CD4-positive, alpha-beta T cell treated with Interleukin-1 beta for 1 hour (primary cell): ENCODE measurements at places on chromosomes 2 and 18.

GRCh38 chr18:78831603-78832002, 148.0 kb upstream of the SALL3 start:
- no peak for DNase-seq

GRCh38 chr2:41910126-41910525, 137.7 kb upstream of the PKDCC start:
- DNase-seq, result no peak

DNA sequence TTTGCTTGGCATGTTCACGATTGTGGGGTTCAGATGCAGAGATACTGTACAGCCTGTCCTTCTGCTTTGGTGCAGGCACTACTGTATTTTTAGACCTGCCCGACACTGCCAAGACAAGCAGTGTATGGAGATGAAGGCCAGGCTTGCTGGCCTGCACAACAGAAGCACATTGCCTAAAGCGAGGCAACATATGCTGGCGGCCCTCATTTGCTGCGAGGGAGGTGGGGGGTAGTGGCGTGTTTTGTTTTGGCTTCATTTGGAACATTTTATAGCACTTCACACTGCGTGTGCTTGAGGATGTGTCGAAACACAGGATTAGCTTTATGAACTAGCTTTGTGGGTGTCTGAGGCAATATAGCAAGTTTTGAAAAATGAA, 27.0 kb downstream of the TMEM182 start:
- DNase-seq, result no peak

- DNase-seq, result no peak
Measured at GRCh38 chr2:207847807-207848544, 78.3 kb upstream of the FZD5 start.

GRCh38 chr18:40976050-40976449, 979.0 kb upstream of the PIK3C3 start:
- no peak for DNase-seq

GRCh38 chr18:59814891-59815290, 84.9 kb upstream of the PMAIP1 start:
- DNase-seq, result no peak

- no peak for DNase-seq
Measured at GRCh38 chr2:223729781-223730180, 107.6 kb downstream of the AP1S3 start.

DNA sequence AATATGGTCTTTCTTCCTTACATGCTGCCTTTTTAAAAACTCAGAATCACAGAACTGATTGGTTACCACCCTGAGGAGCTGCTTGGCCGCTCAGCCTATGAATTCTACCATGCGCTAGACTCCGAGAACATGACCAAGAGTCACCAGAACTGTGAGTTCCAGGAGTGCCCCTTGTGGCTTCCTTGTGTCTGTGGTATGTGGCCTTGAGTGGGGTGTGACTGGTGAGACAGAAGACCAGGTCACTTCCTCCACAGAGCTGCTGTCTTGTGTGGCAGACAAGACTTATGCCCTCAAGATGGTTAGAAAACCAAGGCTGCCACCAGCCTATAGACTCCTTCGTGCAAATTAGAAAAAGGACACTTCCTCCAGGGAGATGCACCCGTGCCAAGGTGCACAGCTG, 72.6 kb downstream of the EPAS1 start:
- peak; percentile 44 for DNase-seq

DNA sequence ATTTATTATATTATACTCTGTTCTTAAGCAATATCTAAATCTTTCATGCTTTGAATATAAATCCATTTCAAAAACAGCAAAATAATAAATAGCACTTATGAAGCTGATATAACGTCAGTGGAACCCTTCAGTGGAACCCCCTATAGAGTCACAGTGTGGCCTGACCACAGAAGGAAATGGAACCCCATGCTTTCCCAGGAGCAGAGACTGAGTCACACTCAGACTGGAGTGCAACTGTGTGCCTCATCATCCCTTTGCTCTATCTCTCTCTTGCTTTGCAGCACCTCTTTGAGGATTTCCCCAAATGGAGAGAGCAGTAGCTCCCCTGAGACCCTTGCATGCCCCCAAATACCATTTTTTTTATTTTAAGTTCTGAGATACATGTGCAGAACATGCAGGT, 13.1 kb downstream of the NXPH2 start:
- DNase-seq, result no peak

DNA sequence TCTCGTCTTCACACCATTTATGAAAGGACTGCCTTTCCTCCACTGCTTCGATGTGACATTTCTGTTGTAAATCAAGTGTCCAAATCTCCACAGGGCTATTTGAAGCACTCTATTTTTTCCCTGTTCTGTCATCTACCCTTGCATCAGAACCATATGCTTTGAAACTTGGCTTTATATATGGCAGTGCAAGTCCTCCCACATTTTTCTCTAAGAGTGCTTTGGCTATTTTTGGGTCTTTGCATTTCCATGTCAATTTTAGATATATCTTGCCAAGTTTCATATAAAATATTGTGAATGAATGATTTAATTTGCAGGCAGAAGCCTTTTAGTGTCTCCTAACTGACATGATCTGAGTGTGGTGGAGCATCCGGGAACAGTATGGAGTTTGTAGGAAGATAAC, 37.8 kb upstream of the CBLN2 start:
- no peak for DNase-seq

- no peak for DNase-seq
Measured at GRCh38 chr2:145906354-145906753, 1386.4 kb upstream of the ZEB2 start.

DNA sequence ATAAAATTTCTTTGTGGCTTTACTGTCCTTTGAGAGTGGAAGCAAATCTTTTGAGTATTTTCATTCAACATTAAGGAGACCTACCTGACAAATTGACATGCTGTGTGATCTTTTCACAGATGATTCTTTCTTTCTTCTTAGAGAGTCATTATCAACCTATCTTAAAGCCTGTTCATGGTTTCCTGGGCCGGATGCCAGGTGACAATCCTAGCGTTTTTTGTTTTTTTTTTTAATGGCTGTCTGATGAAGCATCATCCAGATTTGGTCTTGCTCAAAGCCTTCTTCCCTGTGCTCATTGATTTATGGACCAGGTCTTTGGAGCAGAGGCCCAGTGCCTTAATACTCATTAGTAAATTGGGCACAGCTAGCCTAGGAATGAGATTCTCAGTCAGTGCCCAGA, 9.8 kb upstream of the MGAT5 start:
- no peak for DNase-seq

DNA sequence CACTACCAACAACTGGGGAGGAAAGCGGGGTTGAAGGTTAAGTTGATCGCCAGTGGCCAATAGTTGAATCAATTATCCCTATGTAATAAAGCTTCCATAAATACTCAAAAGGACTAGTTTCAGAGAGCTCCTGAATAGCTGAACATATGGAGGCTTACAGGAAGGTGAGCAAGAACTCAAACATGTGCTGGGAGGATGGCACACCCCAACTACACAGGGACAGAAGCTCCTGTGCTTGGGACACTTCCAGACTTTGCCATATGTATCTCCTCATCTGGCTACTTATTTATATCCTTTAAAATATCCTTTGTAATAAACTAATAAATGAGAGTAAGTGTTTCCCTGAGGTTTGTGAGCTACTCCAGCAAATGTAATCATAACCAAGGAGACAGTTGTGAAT, 115.7 kb downstream of the HNMT start:
- DNase-seq, result no peak

DNA sequence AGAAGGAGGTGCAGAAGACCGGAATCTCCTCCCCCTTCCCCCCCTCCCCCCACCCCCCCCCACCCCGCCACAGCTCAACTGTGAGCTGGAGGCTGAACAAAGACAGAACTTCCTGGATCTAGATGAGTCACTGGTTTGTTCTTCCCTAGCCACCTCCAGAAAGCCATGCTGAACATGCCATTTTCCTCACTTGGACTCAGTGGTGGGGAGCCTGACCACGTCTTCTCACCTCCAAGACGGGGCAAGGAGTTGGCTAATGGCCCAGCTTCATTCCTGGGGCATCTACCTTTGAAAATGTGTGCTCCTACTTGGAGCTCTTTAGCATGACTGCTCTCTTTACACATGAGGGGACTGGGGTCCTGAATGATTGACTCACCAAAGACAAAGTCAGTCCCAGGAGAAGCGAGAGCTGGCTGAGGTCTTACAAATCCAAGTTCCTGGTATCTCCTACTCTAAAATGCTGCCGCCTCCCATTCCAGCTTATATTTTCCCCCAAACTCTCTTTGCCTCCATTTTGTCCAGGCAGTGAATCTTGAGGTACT, 22.6 kb upstream of the FZD5 start:
- no peak for DNase-seq

GRCh38 chr18:70337139-70337972, 48.5 kb downstream of the SOCS6 start:
- no peak for DNase-seq

DNA sequence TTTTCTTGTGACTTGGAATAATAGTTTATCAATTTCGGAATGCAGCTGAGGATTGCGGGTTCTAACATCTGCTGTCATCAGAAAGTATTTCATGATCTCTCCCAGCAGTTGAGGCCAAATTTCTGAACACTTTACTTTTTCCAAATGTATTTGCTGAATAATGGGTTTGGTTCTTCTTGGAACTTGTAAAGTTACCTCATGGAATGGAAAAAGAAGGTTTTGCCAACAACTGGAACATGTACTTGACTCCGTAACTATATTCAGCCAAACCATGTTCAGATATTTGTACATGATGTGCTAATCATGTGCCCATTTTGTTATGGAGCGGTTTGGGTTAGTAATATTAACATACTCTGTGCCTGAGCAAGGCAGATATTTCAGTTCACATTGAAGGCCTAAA, 119.6 kb downstream of the LCLAT1 start:
- no peak for DNase-seq
